ENCODE measurements at places on chromosomes 3 and 15.

DNA sequence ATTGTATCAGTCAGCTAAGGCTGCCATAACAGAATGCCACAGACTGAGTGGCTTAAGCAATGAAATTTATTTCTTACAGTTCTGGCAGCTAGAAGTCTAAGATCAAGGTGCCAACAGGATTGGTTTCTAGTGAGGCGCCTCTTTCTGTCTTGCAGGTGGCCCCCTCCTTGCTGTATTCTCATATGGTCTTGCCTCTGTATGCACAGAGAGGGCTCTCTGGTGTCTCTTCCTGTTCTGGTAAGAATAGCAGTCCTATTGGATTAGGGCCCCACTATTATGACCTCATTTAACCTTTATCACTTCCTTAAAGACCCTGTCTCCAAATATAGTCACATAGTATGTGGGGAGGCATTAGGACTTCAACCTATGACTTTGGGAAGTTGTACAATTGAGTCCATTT lies 253.9 kb downstream of the EDEM1 start:
- no peak for DNase-seq

DNA sequence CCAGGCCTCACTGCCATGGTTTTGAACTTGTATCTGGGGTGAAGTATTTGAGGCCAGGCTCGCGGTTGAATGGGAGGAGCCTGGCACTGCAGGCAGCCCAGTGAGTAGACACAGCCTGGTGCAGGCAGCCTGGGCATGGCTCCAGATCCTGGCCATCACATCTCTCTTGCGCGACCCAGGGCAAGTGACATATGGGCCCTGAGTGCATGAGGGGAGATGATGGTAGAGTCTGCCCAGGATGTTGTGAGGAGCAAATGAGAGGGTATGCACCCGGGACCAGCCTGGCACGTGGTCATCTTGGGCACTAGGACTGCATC lies 103.5 kb downstream of the TBC1D2B start:
- no peak for DNase-seq

DNA sequence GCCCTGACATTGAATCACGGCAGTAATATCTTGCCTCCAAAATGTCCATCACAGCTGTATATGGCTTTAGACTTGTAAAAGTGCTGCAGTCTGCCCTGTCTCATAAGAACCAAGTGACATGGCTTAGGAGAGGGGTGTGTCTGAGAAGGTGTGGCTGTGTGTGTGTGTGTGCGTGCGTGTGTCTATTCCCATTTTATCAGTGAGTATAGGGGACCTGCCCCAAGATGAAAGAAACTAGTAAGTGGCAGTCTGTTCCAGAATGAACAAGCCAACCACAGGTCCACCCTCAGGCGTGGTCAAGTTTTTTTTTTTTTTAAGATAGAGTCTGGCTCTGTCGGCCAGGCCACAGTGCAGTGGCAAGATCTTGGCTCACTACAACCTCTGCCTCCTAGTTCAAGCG lies 5.6 kb upstream of the RHOV start:
- DNase-seq = no peak

GRCh38 chr3:4461468-4462090 lies 5.5 kb downstream of the SUMF1 start:
- DNase-seq = no peak

GRCh38 chr15:73161546-73161945 lies 109.3 kb downstream of the NEO1 start:
- no peak for DNase-seq

DNA sequence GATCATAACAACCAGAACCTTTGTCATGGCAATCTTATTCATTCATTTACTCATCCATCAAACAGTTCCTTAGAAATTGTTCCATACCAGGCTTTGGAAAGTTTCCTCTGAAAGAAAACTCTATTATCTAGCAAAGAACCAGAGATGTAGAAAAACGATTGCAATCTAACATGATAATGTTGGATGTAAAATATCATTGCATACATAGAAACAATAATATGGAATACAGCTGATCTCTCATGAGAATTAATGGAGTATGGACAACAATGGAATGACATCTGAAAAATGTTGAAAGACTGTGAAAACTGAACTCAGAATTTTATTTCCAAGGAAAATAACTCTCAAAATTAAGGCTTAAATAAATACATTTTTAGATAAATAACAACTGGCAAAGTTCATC lies 665.4 kb downstream of the NLGN1 start:
- DNase-seq = no peak

DNA sequence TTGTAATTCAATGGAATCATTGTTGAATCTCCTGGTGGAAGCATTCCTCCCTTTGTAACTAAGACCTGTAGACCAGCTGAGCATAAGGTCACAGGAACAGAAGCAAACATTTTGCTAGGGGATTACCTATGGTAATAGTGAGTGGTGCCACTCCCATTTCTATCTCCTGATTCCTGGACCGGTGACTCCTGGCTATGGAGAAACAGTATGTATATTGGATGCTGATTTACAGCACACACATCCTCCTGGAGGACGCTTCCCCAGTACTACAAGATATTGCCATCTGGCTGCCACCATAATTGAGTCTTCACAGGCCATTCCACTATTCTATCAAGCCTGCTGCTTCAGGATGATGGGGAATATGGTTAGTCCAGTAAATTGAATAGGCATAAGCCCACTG lies 33.3 kb upstream of the XCR1 start:
- no peak for DNase-seq

DNA sequence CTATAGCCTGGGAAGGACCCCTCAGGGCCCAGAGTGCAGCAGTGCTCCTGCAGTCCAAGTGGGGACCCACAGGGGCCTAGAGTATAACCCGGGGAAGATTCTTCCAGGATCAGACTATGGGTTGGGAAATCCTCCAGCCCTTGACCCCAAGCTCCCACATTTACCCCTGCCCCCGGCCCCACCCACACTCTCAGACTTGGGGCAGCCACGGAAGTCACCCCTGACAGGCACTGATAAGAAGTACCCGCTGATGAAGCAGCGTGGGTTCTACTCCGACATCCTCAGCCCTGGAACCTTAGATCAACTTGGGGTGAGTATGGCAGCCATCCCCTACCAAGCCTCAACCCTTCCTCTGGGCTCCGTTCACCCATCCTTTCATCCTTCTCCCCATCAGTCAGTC lies 6.3 kb downstream of the DNAH1 start:
- DNase-seq = no peak

GRCh38 chr3:13595485-13595884 lies 46.6 kb downstream of the FBLN2 start:
- no peak for DNase-seq

All from activated naive CD4-positive, alpha-beta T cell (primary cell).